Activated T-helper 1 cell treated with Interleukin-2 at 50 U/mL for 16 hours (primary cell): ENCODE measurements at places on chromosomes 2 and 18.

GRCh38 chr2:26346454-26347053, at the start of gene ADGRF3:
Gene ADGRF3, minus strand, starts transcription at chr2:26346789. Its CDS starts 555 bp downstream, at chr2:26346234.
- DNase-seq, result peak; percentile 41

DNA sequence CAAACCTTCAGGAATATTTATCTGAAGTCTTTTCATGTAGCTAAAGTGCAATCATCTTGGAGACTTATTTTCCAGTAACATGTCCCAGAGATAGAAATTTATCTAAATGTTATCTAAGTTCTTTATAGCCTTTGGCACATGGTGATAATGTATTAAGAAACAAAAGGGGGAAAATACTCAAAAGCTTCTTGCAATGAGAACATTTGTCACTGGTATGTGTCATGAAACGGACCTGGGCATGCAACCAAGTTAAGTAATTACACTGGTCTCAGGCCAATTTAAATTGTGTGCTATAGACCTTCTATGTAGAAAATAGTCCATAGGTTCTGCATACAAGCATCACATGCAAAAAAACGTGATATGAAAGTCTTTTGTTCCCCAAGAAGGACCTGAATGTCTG, 136.2 kb downstream of the SLC8A1 start:
- DNase-seq, result no peak

- DNase-seq, result no peak
Observed at GRCh38 chr2:88810488-88810887, 119.0 kb downstream of the RPIA start.

DNA sequence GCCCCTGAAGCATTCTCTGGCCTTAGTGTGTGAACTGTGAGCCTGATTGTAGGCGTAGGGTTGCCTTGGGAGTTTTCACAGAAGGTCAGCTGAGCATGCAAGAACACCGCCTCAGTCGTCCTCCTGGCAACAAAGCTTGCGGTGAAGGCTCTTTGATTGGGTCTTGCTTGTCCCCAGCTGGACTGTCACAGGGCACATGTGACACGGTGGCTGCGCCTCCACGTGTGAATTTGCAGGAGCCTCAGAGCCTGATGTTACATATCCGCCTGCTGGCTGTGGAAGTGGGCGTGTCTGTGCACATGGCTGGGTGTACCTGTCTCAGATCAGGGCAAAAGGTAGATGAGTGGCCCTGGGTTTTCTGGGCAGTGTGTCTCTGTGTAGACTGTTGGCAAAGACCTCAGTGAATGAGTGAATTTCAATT, 228.7 kb downstream of the HAUS1 start:
- no peak for DNase-seq

GRCh38 chr18:76384861-76385680, 110.0 kb downstream of the ZNF516 start:
- DNase-seq, result no peak

- peak; percentile 45 for DNase-seq
Observed at GRCh38 chr18:62420513-62421209, 95.6 kb downstream of the TNFRSF11A start.

GRCh38 chr2:7022492-7023385, 105.5 kb downstream of the RNF144A start:
- DNase-seq, result no peak

GRCh38 chr2:223633656-223634055, 31.5 kb upstream of the SCG2 start:
- DNase-seq, result no peak

- DNase-seq, result no peak
Observed at GRCh38 chr2:74099271-74099670, 48.4 kb downstream of the BOLA3 start.
